ENCODE measurements at places on chromosomes 4 and X.

DNA sequence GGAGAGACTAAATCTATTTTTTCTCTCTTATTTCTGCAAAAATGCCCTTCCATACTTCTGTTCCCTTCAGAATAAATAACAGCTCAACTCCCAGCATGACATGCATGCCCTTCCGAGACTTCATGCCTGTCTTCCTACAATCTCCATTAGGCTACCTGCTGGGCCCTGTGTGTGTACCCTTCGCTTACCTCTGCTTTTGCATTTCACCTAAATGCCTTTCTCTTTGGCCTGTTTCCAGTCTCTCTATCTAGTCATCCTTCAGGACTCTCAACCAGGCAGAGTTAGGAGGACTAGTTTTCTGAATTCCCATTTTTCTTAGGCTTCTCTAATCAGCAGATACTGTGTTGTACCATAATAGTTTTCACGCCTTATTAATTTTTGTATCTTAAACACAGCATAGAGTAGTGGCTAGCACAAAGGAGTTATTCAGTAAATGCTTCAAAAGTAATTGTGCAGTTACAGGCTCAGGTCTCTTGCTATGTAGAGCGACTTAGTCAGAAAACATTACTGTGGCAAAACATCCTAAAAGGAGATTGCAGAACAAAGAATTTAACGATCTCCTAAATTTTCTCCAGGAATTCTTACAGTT, 20.5 kb downstream of the SEPTIN11 start:
- DNase-seq, result no peak

GRCh38 chrX:154785716-154786115, 19.6 kb downstream of the MPP1 start:
- no peak for DNase-seq

DNA sequence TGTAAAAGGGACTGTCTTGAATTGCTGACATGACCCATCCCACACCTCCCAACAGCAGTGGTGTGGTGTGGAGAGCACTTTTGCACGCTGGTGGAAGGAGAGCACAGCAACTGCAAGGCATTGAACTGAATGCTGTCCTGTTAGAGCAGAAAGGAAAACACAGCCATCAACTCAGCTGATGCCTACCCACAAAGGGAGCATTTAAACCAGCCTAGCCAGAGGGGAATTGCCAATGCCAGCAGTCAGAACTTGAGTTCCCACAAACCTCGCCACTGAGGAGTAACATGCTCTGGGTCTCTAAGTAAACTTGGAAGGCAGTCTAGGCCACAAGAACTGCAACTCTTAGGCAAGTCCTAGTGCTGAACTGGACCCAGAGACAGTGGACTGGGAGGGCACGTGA, 31.9 kb downstream of the MAGED4 start:
- DNase-seq, result no peak

GRCh38 chrX:83535417-83536196, 27.5 kb downstream of the POU3F4 start:
- no peak for DNase-seq

- DNase-seq, result no peak
These were observed 255.1 kb upstream of the GPC4 start for GRCh38 chrX:133670383-133670782.

- no peak for DNase-seq
These were observed 10.3 kb downstream of the GUCY1B1 start for GRCh38 chr4:155769090-155769489.

DNA sequence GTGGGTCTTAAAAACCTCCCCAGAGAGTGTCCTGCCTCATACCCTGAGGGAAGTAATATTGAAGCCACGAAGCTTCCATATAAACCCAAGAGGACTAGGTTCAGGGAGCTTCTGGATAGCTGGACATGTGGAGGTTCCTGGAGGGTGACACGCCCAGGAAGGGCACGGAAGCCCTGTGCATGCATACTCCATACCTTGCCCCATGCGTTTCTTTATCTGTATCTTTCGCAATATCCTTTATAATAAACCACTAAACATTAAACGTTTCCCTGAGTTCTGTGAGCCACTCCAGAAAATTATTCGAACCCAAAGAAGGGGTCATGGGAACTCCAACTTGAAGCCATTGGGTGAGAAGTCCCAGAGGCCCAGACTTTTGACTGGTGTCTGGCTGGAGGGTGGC, 45.7 kb upstream of the HPF1 start:
- DNase-seq, result no peak

DNA sequence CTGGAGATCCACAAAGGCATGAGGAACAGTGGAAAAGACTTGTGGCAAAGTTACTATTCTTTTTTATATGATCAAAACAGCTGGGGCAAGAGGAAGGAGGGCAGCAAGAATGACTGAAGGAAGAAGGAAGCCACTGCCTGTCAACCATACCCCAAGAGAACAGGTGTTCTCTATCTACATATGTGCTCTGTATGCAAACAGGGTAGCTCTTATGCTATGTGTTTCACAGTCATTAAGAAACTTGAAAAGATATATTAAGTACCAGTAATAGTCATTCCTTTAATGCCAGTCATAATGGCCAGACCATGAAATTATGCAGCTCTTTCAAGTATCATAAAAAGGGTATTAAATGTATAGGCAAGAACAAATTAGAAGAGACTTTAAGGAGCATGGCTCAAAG, 363.9 kb downstream of the KLHL13 start:
- DNase-seq, result no peak

GRCh38 chr4:105990933-105991332, 95.7 kb downstream of the NPNT start:
- no peak for DNase-seq

DNA sequence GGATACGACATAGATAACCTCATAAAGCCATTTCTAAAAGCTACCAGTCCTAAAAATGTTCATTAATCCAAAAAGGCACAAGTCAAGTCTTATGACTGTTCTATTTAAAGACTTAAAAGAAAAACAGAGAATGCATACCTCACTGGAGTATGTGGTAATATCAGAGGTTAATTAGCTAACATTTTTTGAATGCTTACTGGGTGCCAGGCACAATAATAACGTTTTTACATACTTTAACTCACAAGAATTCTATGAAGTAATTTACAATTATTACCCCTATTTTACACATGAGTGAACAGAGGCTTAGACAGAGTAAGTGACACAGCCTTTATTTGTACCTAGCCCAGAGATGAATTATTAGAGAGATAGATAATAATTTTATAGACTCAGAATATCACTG, 207.5 kb downstream of the PDGFC start:
- no peak for DNase-seq

- DNase-seq, result no peak
These were observed 94.3 kb downstream of the FAM193A start for GRCh38 chr4:2630556-2631273.

DNA sequence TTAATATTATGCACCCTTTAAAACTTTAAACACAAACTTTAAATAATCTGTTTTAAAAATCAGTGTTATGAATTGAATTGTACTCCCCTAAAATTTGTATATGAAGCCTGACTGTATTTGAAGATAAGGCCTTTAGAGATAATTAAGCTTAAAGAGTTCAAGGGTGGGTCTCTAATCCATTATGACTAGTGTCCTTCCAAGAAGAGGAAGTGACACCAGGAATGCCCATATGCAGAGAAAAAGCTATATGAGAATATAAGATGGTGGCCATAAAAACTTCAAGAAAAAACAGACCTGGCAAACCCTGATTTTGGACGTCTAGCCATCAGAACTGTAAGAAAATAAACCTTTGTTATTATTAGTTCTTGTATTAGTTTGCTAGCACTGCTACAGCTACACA, 29.0 kb downstream of the UGT2A2 start:
- DNase-seq, result no peak

GRCh38 chrX:117641913-117642656, 474.5 kb downstream of the KLHL13 start:
- DNase-seq, result no peak

- DNase-seq, result no peak
These were observed 17.6 kb upstream of the HS3ST1 start for GRCh38 chr4:11446155-11446811.

GRCh38 chr4:15690020-15690809, 8.6 kb downstream of the FAM200B start:
- DNase-seq, result no peak

DNA sequence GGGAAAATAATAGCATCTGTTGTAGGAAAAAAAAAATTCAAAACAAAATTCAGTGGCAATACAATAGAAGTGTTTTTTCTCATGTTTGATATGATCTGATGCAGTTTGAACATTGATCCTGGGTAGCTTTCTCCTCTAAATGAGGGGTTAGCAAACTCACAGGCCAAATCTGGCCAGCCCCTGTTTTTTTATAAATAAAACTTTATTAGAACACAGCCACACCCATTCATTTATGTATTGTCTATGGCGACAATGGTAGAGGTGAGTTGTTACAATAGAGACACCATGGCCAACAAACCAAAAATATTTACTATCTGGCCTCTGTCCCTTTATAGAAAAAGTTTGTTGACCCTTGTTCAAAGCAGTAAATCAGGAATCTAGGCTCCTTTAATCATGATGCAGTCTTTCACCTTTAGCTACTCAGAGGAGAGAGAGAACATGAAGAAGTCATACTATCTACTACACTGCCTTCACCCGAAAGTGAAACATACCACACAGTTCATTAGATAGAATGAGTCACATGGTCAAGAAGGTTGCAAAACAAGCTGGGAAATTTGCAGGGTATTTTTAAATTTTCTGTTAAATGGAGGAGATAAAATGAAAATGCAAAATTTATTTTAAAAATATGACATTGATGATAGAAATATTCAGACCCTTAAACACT, 186.6 kb upstream of the MAOA start:
- no peak for DNase-seq

DNA sequence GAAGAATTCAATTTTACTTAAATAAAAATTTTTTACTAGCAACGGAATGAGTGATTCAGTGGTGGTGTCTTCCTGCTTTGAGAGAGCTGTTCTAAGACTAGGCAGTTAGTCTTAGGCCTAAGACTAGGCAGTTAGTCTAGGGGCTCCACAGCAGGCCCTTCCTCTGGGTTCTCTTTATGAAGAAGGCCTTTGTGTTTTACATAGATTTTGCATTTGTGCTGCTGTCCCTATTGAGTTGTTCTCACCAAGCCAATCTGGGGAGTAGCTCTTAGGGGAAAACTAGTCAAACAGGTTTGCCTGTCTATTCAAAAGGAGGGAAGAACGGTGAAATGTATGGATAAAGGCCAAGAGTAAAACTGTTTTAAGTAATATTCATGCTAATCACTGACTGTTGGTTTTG, 7.6 kb downstream of the UGT8 start:
- DNase-seq, result no peak

DNA sequence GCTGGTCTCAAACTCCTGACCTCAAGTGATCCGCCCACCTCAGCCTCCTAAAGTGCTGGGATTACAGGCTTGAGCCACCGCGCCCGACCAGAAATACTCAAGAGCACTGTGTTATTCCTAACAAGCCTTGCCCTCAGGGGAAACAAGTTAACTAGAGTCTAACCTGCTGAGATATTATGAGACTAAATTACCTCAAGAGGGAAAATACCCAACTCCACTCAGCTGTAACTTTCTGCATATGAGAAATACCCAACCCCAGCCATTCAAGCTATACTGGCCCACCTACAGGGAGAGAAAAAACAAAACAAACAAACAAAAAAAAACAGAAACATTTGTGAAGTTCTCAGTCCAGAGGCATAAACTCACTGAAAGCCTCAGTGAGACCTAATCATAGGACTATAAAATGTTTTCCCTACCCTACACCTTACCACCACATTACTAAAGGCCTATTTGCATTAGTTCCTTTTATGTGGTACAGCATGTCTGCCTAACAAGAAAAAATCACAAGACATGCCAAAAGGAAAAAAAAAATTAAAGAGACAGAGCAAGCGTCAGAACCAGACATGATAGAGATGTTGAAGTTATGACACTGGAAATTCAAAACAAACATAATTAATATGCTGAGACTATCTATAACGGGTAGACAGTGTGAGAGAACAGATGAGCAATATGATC, 876.0 kb downstream of the FSTL5 start:
- no peak for DNase-seq

GRCh38 chr4:134027931-134028330, 173.7 kb downstream of the PABPC4L start:
- no peak for DNase-seq

- no peak for DNase-seq
These were observed 8.5 kb downstream of the TRIM2 start for GRCh38 chr4:153212736-153213135.

- DNase-seq, result no peak
These were observed 12.8 kb downstream of the AIMP1 start for GRCh38 chr4:106329041-106329618.

DNA sequence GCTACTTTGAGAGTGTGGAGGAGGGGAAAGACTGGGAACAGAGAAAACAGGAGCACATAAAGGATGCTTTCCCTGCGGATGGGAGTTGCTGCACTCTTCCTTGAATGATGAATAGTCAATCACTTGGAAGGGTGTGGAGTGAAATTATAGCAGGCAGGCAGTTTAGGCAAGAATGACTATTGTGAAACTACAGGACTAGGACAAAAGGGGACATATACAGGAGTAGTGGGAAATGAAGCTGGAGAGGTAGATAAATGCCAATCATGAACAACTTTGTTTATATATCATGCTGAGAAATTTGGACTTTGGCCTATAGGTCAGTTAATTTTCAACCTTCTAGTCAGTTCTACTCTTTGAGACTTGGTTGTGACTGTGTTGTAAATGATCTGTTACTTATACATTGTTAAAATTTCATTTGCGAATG, 76.9 kb downstream of the PAQR3 start:
- no peak for DNase-seq

- no peak for DNase-seq
These were observed 50.1 kb upstream of the ACSL4 start for GRCh38 chrX:109782994-109783700.

- no peak for DNase-seq
These were observed 46.1 kb upstream of the CTSO start for GRCh38 chr4:155999725-156000124.

- DNase-seq, result no peak
These were observed 72.8 kb upstream of the MAPK10 start for GRCh38 chr4:86432559-86433134.

GRCh38 chr4:73419106-73420038, 15.3 kb downstream of the ALB start:
- DNase-seq, result no peak

DNA sequence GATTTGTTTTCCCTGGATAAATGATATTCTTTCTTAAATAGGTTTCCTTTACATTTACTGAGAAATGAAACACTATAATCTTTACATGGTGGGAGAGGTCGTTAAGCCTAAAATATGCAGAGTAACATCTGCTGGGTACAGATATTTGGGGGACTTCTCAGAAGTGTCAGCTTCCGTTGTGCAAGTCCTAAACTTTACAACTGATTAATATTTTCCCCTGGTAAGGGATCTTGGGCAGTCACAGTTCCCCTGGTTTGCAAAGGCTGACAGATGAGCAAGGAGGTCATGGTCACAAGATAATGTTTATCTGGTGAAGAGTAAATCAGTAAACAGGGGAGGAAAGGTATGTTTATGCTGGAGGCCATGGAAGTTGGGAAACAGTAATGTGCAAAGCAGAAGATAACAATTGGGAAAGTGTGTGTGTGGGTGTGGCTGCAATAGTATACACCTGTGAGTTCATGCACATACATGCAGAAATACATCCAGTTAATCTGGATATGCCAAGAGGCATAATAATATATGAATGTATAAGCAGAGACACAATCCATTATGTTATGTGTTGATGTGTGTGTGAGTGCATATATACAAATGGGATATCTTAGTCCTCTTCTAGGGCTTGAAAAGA, 508.2 kb upstream of the FAM241A start:
- DNase-seq, result no peak
